Activated T-cell treated with anti-CD3 and anti-CD28 coated beads, Interleukin-2, amount 50 U/mL, for 24 hours (primary cell): ENCODE measurements at places on chromosomes 13 and 19.

DNA sequence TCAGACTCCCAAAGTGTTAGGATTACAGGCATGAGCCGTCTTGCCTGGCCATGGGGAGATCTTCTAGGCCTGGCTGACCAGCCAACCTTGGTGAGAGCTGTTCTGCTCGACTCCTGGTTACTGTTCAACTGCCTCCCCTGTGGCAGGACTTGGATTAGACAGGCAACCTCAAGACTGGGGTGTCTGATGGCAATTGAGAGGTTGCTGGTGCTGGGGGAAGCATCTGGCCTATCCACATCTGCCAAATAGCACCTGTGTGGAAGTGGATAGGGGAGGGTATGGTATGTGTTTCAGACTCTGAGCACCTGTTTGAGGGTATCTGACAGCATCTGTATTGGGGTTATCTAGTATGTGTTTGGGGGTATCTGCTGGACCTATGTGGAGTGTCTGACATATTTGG, 44.7 kb downstream of the ARHGEF18 start:
- no peak for DNase-seq

DNA sequence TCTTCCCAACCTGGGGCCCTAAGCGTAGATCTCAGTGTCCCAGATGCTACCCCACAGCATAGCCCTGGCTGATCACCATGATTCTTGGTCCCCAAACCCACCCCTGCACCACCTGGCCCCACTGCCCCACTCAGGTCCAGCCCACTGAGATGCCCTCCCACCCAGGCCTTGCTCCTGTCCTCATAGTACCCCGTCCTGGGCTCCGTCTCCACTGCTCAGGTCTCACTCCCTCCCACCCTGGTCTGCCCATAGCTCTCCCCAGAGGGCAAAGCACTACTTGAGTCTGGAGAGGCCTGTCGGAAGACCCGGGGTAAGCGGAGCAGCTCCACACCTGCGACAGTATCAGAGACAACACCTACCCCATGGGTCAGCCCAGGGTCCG, 35.8 kb upstream of the ISYNA1 start:
- no peak for DNase-seq

GRCh38 chr13:79508224-79508961, 27.4 kb downstream of the NDFIP2 start:
- DNase-seq = no peak

DNA sequence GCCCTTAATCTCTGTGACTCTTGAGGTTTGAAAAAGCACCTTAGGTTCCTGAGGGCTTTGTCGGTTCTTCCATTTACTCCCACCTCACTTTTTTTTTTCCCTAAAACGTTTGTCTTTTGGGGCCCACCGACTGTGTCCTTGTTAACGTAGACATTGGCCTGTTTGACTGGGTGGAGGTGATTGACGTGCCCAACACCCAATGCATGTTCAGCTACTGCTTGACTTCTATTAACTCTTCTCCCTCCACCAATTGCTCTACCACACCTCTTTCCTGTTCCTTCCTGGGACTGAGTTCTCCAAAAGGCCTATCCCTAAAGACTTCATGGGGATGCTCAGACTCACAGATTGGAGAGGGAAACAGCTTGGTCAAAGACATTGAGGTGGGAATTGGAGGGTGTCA, 17.3 kb downstream of the CKM start:
- no peak for DNase-seq

DNA sequence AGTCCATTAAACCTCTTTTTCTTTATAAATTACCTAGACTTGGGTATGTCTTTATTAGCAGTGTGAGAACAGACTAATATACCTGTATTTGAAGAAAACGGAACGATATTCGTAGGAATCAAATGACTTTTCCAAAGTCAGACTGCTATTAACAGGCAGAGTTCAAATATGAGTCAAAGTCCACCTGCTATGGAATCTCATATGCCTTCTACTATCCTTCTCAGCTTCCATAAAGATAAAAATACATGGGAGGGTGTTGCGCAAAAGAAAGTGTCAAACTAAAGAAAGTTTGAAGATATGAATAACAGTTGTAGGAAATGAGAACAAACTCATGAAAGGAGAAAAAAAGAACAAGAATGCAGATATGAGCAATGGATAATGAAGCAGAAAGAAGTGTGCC, 704.6 kb downstream of the EFNB2 start:
- no peak for DNase-seq

GRCh38 chr13:26677156-26677555, 83.4 kb downstream of the GPR12 start:
- DNase-seq = no peak

GRCh38 chr13:101449790-101450748, 2.4 kb upstream of the ITGBL1 start:
- DNase-seq = no peak

DNA sequence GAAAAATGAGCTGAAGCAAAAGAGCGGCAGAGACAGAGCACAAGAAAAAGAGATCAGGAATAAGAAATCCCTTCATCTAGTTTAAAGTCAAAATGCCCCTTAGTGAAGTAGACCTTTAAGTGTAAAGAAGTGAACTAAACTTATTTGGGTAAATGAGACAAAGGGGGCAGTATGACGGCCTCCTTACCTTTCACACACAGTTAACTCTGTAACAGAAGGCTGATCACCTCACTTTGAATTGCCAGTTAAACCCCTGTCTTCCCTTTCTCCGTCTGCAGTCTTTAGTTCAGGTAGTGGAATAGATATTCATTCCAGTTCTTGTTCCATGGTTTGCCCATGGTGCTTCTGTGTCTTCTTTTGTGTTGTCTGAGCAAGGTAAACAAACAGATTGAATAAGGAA, 1029.8 kb downstream of the DIAPH3 start:
- DNase-seq = no peak

- DNase-seq = no peak
Observed at GRCh38 chr13:99689955-99690354, 188.7 kb downstream of the TM9SF2 start.

DNA sequence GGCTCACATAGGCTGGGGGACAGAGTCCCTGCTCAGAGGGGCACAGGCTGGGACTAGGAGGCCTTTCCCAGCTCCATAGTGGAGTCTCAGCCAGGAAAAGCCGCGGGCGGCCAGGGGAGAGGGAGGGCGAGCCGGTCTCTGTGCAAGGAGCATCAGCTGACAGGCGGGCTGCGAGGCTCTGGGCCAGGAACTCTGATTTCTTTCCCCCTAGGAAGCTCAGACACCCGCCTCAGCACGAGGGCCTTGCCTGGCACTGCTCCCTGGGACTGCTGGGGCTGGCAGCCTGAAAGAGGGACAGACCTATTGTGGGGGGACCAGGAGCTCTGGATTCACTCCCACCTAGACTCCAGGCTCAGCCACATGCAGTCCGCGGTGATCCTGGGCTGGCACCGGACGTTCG, 2.2 kb upstream of the PLK5 start:
- DNase-seq = no peak

DNA sequence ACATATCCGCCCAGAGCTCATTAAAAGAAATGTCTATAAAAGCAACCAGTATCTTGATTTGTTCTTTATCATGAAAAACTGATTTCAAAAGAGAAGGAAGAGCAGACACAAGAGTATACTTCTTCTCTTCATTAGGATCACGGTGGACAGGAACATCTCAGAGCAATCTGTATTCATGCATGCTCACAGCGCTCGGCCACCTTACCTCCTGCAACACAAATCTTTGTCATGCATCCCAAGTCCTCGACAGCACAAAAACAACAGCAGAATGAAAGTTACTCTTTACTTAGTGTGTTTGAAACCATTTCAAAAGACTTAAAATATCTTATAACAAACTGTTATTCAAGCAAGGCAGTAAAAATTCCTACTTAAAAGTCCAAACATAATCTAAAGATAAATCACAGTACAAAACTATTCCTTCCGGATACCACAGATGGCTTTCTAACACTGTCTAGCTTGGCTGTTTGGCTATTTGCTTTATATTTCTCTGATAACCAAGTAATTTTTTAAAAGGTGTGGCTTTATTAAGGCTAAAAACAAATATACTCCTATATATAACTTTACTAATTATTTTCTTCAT, 174.5 kb downstream of the TBC1D4 start:
- no peak for DNase-seq

- DNase-seq = no peak
Observed at GRCh38 chr19:13959141-13959961, 7.0 kb downstream of the DCAF15 start.

GRCh38 chr13:29532116-29532515, 63.4 kb downstream of the SLC7A1 start:
- DNase-seq = no peak
